ENCODE measurements at places on chromosomes 12 and 14.

- no peak for DNase-seq
Measured at GRCh38 chr14:54591461-54591860, 24.5 kb downstream of the SAMD4A start.

DNA sequence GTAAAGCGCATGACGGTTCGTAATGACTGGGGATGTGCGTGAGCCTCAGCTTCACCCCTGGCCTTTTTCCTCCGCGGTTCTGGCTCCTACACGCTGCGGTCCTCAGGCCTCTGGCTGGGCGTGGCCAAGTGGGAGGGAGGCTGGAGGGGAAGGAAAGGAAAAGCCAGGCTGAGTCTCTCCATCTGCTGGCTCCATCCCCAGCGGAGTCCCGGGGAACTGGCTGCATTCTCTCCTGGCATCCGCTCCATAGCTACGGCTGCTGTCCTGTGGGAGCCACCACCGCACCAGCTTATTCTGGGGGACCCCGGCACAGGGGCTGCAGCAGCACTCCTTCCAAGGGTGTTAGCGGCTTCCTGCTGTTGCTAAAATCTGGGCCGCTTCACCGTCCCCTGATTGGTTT is 68.2 kb upstream of the SLC24A4 start:
- no peak for DNase-seq

GRCh38 chr12:55671746-55672145 is 35.1 kb downstream of the OR10P1 start:
- no peak for DNase-seq

DNA sequence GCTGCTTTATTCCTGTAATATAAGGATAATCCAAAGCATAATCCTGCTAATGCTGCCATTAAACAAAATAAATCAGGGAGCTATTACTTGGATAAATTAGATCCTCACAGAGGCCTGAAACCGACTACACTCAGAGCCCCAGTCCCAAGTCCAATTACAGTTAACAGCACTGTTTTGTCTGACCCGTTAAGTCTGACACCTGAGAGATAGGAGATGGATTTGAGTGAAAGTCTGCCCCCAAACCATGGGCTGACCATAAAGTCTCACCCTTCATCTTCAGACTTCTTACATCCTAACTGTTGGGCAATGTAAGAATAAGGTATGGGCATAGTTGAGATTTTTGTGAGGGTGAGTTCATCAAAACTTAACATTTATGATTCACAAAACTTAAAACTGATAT is 181.7 kb downstream of the PLCZ1 start:
- DNase-seq, result no peak

- DNase-seq, result no peak
Measured at GRCh38 chr14:24139272-24139934, 2.0 kb downstream of the EMC9 start.

- DNase-seq, result no peak
Measured at GRCh38 chr12:49730568-49731101, 10.7 kb upstream of the TMBIM6 start.

GRCh38 chr12:70305794-70306193 is 60.3 kb upstream of the KCNMB4 start:
- DNase-seq, result no peak

DNA sequence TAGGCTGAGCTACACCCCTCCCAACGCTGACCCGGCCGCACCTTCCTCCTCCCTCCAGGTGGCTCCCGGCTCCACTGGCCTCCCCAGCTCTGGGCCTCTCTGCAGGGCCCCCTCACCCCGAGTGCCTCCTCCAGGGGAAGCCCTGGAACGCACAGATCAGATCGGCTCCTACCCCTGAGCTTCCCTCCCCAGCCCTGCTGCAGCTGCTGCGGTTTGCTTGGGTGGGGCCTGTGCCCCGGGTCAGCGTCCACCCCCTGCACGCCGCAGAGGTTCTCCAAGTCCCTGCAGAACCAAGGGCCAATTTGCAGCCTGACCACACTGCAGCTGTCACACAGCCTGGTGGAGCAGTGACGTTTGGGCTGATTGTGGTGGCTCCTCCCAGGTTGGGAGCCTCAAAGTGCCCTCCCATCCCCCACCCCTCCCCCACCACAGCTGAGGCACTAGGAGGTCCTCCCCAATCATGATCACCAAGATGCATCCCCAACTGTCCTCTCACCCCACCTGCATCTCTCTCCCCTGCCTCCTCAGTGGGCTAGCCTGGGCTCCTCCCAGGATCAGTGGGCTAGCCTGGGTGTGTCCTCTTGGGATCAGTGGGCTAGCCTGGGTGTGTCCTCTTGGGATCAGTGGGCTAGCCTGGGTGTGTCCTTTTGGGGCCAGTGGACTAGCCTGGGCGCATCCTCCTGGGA is 12.8 kb upstream of the FBRSL1 start:
- no peak for DNase-seq

GRCh38 chr14:77498120-77498979 is at the start of gene ISM2:
Gene ISM2, minus strand, starts transcription at chr14:77498816. Its CDS starts 23 bp downstream, at chr14:77498793.
- no peak for DNase-seq

DNA sequence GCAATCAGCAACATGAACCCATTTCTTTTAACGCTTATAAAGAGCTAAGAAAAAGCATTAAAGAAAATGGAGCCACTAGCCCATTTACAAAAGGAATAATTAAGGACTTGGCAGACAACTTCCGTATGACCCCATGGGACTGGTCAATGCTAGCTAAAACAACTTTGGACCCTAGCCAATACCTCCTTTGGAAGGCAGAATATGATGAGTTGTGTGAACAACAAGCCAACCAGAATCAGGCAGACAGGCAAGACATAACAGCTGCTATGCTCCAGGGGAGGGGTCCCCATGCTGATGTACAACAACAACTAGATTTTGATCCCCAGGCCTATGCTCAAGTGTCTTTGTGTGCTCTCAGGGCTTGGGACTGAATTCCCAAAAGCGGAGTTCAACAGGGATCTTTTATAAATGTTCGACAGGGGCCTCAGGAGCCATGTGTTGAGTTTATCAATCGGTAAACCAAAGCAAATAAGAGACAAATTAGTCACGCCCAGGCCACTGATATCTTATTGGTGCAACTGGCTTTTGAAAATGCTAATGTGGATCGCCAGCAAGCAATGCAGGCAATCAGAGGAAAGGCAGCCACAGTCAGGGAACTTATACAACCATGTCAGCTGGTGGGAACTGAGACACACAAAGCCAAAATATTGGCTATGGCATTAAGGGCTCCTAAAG is 254.4 kb upstream of the DIO2 start:
- no peak for DNase-seq

DNA sequence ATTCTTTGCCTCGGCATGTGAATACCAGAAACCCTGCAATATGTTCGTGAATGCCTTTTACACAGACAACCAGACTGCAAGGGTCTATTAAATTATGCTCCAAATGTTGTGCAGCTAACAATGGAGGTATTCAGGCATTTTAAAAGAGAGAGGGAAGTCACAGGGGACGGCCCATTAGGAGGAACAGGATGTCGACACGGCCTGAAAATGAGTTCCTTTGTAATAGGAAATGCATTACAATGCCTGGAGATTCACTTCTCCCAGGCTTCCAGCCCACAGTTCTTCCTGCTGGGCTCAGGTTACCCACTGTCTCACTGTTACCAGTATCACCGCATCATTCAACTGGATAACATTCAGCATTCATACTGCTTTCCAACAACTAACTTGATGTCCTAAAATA is 2.5 kb downstream of the DUSP6 start:
- no peak for DNase-seq

- no peak for DNase-seq
Measured at GRCh38 chr14:95609398-95609990, 74.6 kb downstream of the GLRX5 start.

GRCh38 chr12:132446633-132447326 is 43.2 kb upstream of the FBRSL1 start:
- DNase-seq, result no peak

GRCh38 chr14:74964787-74965485 is 9.5 kb upstream of the PGF start:
- DNase-seq, result no peak

DNA sequence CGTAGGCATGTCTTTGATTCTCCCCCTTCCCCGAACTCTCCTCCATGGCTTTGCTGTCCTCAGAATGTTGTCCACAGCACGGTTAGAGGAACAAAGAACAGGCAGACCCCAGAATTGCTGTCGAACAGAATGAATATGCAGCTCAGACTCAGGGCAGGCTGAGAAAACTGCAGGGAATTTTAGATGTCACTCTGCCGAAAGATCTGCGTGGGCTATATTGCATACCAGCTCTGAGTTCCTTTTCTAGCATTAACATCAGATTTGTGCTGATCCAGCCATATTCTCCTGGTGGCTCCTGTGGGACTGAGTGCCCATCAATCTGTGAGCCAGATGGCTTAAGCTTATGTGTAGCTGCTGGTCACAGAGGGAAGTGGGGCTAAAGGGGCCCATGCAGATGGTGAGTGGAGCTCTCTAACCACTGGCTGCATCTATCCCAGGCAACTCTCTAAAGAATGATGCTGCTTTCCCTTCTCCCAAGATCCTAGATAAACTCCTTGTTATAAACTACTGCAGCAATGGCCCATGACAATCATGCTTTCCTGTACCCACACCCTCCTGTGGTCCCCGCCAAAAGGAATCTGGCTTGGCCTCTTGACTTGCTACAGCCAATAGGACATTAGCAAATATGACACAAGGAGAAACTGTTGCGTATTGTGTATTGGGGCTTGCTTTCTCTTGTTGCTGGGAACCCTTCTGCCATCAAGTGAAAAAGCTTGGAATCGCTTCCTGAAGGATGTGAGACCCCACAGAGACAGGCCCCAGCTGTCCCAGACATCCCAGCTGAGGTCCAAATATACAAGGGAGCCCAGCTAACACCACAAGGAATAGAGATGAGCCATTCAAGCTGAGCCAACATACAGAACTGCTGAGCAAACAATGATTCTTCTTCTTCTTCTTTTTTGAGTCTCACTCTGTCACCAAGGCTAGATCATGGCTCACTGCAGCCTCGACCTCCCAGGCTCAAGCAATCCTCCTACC is 101.3 kb downstream of the FOXN3 start:
- no peak for DNase-seq

DNA sequence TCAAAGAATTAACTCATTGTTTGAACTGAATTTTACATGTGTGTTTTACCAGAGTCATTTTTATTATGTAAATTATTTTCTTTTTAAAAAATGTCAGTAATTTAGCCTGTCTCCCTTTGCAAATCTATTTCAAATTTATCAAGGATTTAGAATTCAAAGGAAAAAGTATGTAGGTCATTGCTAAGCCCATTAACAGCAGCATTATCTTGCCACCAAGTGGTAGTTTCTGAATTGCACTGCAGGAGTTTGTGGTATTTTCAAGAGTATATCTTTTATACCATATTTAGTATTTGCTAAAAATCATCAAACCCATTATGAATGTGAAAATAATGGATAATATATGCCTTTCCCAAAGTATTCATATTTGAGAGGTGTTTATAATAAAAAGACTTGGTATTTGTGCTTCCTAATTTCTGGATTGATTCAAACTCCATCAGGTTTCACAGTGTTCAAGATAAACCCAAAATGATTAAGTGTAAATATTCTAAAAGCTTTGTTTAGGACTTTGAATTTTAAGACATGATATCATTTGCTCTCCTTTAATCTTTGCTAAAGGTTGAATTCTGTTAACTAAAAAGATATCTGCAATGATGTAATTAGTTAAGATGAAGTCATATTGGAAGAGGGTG is 711.4 kb downstream of the FSCB start:
- no peak for DNase-seq

- no peak for DNase-seq
Measured at GRCh38 chr12:47551426-47551851, 154.4 kb downstream of the RPAP3 start.

GRCh38 chr14:77812028-77812427 is 12.1 kb downstream of the ADCK1 start:
- DNase-seq, result no peak

DNA sequence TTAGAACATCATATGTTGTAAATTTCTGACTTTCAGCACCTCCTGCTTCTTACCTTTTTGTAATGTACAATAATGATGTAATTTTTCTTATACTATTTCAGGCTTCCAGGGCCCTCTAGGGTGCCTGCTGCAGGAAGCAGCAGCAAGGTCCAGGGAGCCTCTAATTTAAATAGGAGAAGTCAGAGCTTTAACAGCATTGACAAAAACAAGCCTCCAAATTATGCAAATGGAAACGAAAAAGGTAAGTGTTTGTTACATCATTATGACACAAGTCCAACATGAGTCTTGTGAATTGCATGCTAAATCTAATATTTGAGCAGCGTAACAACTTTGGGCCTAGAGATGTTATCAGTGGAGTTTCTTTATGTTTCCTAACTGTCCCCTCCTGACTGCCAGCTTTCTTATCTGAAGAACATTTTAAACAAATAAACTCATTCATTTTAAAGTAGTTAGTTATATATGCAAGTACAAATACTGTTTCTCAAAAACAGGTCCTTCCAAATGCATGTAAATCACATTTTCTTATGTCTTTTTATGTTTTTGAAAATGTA is 167.6 kb downstream of the NAV3 start:
- no peak for DNase-seq

DNA sequence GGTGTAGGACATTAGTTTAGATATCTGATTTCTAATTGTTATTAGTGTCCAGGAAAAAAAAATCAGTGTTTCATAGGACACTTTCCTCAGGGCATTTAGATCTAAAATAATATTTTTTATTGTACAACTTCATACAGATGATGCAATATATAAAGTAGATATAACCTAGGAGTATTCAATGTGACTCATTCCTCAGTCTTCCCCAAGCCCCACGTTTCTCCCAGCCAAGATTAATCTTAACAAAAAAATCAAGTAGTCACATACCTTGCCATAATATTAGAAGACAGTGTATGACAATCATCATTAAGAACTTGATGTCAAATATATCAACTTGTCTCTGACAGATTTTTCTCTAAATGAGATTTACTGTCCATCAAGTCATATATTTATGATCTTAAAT is 37.1 kb downstream of the PPFIA2 start:
- DNase-seq, result no peak

DNA sequence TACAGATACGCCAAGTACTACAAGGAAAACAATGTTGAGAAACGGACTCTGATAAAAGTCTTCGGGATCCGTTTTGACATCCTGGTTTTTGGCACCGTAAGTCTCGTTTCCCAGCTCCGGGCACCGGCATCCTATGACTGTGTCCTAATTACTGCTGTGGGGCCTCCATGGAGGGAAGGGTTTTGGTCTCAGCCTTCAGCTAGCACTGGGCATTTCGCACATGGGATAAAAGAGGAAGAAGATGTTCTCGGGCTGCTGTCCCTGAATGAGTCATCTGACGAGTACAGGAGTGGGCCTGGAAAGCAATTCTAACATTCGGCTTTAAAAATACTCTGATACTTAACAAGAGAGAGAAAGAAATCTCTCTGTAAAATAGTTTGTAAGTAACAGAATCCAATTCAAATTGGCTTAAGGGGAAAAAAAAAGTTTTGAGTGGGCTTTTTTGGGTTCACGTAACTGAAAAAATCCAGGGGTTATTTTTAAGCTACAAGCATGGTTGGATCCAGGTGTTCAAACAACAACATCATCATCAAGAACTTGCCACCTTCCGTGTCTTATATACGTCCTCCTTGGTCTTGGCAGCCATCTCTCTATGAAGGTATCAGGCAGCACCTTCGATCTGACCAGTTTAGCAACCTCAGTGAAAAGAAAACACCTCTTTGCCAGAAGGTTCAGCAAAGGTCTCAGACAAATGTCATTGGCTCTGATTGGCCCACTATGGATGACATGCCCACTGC is 34.4 kb upstream of the P2RX4 start:
- DNase-seq, result no peak

Measured in stimulated activated CD8-positive, alpha-beta memory T cell treated with anti-CD3 and anti-CD28 coated beads, Interleukin-4, amount 100 ng/mL, for 1 hour (primary cell).